ENCODE measurements at places on chromosomes 11 and 22. TPM values are rescaled to one million over a fixed set of nuclear protein-coding genes. Genes with fewer than 3 reads are reported as not detected.

E2F8 gene
- 6.4 TPM for total RNA-seq

DDI1 gene
- total RNA-seq: not detected

ANO9 gene
- 12.8 TPM for total RNA-seq

CADM1 gene
- 104 TPM for total RNA-seq

DEPDC7 gene
- total RNA-seq: 3.9 TPM

HBD gene
- 1.3 TPM for total RNA-seq

NEAT1 gene
- total RNA-seq: 148 TPM

P2RX3 gene
- total RNA-seq: 2.0 TPM

A4GALT gene
- 22.6 TPM for total RNA-seq

ZNRF3 gene
- total RNA-seq: 27.7 TPM

ROBO4 gene
- total RNA-seq: 25.2 TPM

KCNJ1 gene
- 120 TPM for total RNA-seq

UPK3A gene
- total RNA-seq: 3.6 TPM

LRRC74B gene
- total RNA-seq: not detected

PANX1 gene
- total RNA-seq: 20.9 TPM

SLC22A9 gene
- total RNA-seq: not detected

NNMT gene
- 14.5 TPM for total RNA-seq

IFITM10 gene
- 0.35 TPM for total RNA-seq

LRP4 gene
- total RNA-seq: 25.2 TPM

OR51E2 gene
- 0.23 TPM for total RNA-seq

ARVCF gene
- total RNA-seq: 63.2 TPM
